NCI-H510A (cell line): ENCODE measurements at places on chromosomes 3 and 15.

DNA sequence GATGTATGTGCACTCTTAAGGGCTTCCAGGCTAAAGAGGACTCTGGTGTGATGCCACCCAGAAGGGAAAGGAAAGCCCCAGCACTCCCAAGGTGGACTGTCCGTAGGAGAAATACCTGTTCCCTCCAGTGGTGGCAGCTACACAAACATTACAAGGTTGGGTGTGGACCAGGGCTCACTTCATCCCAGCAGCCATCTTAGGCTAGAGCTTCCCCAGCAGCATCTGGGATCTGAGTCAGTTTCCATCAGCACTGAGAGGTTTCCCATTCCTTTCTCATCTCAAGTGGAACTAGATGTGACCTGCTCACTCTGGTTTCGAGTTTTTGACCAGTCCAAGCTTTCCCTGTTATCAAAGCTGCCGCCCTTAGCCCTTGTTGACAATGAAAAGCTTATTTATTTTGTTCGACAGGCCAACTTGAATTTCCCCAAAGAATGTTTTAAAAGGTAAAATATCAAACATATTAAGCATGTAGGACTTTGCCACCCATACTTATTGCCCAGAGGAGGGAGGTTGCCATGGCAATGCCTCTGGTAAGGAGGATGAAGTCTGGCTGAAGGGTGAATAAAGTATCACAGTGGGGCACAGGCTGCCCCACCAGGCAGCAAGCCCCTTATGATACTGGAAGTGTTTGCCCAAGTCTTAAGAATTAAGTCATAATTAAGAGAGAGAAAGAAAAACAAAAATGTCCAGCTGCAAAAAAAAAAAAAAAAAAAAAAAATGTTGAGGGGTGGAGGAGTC is 28.9 kb downstream of the CLDN18 start:
- no peak for DNase-seq

GRCh38 chr3:13262493-13263211 is 157.5 kb downstream of the NUP210 start:
- peak; percentile 17 for DNase-seq

- no peak for DNase-seq
Observed at GRCh38 chr3:123511084-123511483, 62.2 kb upstream of the ADCY5 start.

DNA sequence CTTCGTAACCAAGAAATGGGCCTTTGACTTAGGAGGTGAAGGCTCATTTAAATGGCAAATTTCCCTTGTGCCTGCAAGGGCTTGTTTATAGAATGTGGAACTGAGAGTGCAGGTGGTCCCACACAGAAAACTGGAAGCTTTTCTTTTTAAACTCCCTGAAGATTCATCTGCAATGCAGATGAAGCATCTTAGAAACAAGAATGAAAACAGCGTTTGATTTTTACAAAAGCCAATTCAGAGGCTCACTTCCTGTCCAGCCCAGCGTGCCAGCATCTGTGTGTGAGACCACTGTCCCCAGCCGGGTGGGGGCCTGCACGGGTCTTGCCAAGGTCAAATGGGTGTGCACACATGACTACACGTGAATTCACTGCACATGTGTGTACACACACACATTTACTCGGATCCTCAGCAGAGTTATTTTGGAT is 94.7 kb downstream of the LINGO1 start:
- no peak for DNase-seq

DNA sequence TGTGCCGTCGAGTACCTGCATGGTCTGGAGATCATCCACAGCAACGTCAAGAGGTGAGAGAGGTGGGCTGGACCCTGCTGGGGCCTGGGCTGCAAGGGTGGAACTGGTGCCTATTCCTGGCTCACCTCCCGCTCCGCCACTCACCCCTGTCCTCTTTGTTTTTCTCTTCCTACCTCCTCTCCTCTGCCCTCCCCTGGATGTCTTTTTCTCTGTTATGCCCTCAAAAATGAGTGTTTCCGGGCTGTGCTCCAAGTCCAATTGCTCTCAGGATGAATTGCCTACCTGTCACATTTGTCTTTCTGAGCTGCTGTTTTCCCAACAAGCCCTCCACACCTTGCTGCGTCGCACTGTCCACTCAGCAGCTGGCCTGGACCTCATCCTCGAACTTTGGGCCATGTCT is 28.5 kb upstream of the TATDN2 start:
- no peak for DNase-seq

- no peak for DNase-seq
Observed at GRCh38 chr3:143471705-143472104, 352.1 kb downstream of the CHST2 start.

- no peak for DNase-seq
Observed at GRCh38 chr3:170632780-170633179, 46.9 kb upstream of the SLC7A14 start.

DNA sequence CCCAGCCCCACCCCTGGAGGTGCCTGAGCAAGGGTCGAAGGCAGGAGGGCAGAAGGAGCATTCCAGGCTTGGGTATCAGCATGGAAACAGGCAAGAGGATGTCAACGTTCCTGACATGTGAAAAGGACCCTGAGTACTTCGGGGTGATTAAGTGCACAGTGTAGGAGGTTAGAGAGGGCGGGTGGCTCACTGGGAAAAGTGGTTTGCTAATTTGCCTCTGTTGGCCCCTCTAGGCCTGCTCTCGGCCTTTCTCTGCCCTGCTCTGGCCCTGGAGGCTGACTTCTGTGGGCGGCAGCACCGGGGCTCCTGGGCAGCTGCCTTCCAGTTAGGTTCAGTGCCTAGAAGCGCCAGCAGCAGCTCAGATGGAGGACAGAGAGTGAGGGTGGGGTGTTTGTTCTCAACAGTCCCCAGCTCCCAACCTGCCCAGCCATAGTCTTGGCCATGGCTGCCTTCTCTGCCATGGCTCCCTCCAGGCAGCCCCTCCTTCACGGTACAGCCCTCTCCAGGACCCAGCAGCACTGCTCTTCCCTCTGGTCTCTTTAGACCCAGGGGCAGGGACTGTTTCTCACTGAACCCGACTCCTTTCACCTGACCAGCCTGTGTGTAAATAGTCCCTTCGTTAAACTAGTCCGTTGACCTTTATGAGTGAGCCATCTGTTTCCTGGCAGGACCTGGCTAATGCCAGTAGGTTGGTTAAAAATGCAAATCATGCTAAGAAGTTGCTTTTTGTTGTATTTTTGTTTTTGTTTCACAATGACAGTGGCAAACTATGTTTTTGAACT is 107.1 kb upstream of the TPM1 start:
- DNase-seq, result no peak

DNA sequence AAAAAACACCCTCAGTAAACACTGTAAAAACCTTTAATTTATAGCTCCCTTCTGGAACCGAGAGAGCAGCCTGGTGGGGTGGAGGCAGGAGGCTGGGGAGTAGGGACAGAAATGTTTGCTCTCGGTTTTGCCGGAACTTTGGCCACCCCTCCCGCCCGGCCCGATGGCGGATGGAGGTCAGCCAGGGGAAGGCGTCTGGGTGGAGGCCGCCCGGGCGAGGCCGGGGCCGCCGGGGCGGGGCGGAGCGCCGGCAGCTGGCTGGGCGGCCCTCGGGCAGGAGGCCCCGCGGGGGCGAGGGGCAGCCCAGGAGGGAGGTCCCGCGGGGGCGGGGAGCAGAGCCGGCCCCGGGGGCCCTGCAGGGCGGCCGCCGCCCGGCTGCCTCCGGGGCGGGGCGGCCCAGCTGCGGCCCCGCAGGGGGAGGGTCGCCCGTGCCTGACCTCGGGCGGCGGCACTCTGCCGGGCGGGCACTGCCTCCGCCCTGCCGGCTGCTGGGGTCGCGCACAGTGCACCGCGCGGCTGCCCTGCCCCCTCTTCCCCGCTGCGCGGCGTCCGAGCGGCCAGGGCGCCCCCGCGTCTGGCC is 829 bp upstream of the SKIL start:
- peak; percentile 92 for DNase-seq

GRCh38 chr15:75565062-75565970 is 13.8 kb downstream of the PTPN9 start:
- no peak for DNase-seq
